Right ventricle myocardium superior (tissue), 1 donor: ENCODE measurements at places on chromosomes 6 and 20.

- no peak for DNase-seq
Observed at GRCh38 chr20:49753133-49753532, 39.5 kb upstream of the B4GALT5 start.

- peak; percentile 27 for DNase-seq
Observed at GRCh38 chr6:10411131-10411970, 3.5 kb downstream of the TFAP2A start.

- no peak for DNase-seq
Observed at GRCh38 chr20:63382551-63383300, 21.6 kb upstream of the CHRNA4 start.

GRCh38 chr6:54403096-54403495 is 94.9 kb downstream of the TINAG start:
- DNase-seq = no peak

DNA sequence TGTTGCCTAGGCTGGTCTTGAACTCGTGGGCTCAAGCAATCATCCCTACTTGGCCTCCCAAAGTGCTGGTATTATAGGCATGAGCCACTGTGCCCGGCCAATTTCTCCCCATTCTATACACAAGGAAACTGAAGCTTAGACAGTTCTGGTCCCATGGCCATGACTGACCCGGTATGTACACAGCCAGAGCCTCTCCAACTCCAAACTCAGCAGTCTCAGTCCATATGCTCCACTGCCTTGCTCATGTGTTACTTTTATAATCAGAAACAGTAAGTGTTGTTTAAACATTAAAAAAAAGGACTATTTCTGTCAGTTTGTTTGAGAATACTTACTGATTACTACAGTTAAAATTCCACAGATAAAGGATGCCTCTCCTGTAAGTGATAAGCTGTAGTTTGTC is 50.6 kb downstream of the RNF24 start:
- DNase-seq = no peak

DNA sequence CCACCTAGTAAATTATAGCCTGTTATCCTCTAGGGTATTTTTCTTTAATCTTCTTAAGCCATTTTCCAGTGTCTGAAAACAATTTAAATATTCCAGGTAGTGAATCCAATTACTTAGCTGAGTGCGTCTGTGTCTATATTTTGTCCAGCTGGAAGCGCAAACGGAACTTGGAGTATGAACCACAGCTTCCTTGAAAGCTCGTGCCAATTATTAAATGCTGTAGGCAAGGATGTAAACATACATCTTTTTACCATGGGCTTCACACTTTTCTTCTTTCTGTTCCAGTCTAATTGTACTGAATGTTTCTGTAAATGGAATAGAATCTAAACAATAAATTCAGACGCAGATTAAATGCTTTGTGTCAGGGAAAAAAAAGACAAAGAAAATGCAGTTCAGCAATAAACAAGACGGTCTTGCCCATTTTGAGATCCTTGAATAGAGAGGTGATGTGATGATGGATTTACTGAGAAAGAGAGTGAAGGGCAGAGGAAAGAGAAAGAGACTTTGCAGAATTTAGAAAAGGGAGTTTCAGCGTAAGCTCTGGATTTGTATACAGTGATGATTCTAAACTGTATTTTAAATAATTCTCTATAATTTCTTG is 1.9 kb downstream of the PLCB1 start:
- DNase-seq = no peak

DNA sequence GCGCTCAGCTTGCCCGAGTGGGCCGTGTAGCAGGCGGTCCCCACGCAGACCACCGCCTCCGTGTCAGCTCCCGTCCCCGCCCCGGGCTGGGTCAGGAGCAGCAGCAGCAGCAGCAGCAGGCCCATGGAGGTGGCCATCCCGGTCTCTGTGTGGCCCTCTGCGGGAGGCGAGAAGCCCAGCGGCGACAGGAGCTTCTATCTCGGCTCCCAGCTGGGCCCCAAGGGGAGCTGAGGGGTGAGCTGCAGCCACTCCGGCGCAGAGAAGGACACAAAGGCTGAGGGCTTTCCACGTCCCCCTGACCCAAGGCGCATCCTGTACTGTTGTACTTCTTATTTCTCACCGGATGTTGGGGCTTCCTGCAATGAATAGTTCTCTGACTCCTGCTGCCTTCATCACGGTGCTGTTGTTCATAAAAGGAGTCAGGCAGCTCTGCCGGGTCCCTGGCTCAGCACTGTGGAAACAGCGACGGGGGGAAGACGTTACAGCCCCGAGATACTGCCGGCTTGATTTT is at the start of gene CD93:
TSS of gene CD93 (minus strand) at position 269 of the 511 bp plus-strand sequence. CDS start at position 137, 132 bp downstream.
- DNase-seq = peak; percentile 63

DNA sequence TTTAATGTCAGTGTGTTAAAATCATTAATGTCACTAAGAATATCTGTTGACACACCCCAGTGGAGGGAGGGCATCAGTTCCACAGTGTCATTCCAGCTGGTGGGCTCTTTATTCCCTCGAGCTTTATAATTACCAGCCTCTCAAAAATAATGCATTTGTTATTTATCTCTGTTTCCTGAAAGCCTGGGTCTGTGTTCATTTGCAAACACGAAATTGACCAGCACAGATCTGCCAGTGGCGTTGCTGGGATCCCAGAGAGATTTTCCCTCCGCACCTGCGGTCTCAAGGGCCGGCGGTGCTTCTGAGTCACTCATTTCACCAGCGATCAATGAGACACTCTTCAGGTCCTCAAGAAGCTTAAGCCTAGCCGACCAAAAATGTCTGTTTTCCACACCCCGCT is 5.7 kb upstream of the PYGB start:
- DNase-seq = no peak

GRCh38 chr6:91874971-91875370 is 1288.1 kb upstream of the MAP3K7 start:
- no peak for DNase-seq

GRCh38 chr20:9025011-9025410 is 43.9 kb upstream of the PLCB4 start:
- DNase-seq = no peak

DNA sequence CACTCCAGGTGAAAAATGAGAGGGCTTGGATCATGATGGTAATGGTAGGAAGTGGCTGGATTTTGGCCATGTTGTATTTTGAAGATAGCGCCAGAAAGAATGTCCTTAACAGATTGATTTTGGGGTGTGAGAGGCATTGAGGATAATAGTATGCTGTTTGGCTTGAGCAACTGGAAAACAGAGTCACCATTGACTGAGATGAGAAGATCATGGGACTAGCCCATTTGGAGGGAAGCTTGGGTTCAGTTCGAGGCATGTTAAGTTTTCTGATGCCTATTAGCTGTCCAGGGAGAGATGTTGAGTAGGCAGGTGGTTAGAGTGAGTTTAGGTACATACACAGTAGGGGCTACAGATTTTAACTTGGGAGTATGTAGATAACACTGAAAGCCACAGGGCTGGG is 23.3 kb downstream of the PLCG1 start:
- DNase-seq = no peak

DNA sequence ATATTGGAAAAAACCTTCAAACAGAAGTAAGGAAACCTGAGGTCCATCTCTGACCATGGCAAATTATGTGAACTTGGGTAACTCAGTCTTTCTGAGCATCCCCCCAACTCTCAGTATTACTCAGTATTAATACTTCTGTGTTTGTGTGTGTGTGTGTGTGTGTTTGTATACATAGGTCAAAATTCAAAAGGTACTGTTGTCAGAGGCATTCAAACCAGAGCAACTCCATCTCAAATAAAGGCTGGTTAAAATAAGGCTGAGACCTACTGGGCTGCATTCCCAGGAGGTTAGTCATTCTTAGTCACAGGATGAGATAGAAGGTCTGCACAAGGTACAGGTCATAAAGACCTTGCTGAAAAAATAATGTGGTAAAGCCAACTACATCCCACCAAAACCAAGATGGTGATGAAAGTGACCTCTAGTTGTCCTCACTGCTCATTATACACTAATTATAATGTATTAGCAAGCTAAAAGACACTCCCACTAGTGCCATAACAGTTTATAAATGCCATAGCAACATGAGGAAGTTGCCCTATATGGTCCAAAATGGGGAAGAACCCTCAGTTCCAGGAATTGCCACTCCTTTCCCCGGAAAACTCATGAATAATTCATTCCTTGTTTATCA is 33.3 kb upstream of the SLC22A16 start:
- DNase-seq = no peak

DNA sequence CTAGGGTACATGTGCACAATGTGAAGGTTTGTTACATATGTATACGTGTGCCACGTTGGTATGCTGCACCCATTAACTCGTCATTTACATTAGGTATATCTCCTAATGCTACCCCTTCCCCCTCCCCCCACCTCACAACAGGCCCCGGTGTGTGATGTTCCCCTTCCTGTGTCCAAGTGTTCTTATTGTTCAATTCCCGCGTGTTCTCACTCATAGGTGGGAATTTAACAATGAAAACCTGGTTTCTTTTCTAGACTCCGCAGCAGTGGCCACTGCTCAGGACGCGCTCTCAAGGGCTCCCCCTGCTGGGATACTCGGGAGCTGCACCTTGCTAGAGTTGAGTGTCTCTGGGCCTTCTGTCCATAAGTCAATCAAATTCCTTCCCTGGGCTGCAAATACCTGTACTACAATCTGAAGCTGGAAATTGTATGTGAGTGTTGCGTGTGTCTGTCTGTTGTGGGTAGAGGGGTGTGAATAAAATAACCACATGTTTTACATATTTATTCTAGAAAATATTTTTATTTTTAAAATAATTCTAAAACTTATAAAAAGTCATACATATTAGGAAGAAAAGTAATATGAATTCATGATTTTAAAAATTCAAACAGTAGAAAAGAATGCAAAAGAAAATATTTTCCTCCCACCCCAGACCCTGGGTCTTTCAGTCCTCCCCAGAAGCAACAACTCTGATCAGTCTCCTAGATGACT is 8.2 kb upstream of the CEP250 start:
- DNase-seq = peak; percentile 92

GRCh38 chr6:19964115-19964514 is 126.9 kb downstream of the ID4 start:
- DNase-seq = no peak

DNA sequence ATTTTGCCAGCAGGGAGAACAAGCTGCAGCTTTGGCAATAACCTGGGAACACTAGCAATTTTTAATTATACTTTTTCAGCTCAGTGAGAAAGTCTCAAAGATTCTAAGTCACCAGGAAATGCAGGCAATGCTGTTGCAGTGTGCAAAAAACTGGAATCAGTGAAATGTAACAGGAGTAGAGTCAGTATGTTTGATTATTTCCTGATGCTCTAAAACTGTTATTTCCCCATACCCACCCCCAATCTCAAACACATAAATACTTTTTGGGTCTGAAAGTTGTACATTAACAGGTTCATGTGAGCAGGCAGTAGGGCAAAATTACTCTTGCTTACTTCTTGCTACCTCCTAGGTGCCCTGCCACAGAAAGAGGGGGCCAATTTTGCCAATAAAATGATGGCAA is 65.4 kb upstream of the BEND6 start:
- DNase-seq = no peak

- DNase-seq = no peak
Observed at GRCh38 chr6:27230758-27231111, 16.8 kb upstream of the PRSS16 start.

- no peak for DNase-seq
Observed at GRCh38 chr20:18077157-18077556, 19.4 kb upstream of the OVOL2 start.

- no peak for DNase-seq
Observed at GRCh38 chr20:51084593-51085377, 61.9 kb upstream of the KCNG1 start.

- no peak for DNase-seq
Observed at GRCh38 chr6:144197919-144198318, 47.6 kb downstream of the STX11 start.

DNA sequence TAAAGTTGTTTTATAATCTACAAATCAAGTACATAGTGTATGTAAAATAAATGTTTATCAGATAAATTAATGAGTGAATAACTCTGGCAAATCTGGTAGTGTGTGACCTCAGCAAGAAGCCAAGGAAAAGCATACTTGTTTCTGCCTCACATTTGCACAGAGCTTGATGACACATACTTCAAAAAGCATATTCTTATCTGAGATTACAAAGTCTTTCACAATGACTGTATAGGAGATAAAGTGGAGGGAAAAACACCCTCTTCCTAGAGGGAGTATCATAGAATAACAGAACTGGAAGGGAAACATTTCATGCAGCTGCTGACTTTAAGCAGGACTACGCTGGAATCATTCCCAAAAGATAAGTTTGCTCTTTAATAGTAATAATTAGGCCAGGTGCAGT is 28.1 kb upstream of the AKAP7 start:
- no peak for DNase-seq

DNA sequence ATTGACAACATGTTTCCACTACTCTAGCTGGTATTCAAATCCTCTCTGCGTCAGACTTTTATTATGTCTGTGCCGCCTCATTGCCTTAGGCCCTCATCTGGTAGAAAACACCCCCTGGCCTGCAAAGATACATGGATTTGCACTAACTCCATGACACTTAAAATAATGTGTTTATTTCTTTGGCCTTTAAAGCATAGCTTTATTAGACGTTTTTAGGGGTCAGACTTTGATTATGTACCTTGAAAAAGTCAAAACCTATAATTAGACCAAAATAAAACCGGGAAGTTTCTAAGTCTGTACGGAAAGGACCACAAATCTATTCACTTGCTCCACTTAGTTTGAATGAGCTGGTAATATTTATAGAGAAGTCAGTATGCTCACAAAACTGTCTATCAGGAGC is 357.9 kb upstream of the NOX3 start:
- DNase-seq = no peak

DNA sequence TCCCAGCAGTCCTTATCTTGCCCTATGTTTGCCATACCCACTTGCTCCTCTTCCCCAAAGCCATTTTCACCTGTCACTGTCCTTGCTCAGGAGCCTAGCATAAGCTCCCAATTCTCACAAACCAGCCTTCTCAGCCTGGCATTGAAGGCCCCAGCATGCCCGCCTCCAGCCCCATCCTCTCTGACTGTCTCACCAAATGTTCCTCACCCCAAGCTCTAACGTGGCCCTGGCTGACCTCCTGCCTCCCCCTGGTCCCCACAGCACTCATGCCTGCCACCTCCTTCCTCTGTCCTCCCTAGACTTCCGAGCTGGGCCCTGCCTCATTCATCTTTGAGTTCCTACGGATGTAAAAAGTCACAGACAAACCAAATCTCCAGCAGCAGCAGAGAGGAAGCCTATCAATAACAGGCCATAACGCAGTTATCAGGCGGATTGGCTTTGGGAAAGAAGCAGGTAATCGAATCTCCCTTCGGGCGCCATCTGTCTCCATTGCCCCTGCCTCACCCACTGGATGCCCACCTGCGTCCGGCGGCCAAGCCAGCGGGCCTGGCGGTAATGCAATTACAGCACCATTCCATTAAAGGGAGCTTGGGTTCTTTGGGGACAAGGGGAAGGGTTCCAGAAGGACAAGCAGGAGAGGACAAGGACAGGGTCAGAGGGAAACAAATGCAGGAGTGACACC is 104.4 kb downstream of the MRPL14 start:
- DNase-seq = no peak

DNA sequence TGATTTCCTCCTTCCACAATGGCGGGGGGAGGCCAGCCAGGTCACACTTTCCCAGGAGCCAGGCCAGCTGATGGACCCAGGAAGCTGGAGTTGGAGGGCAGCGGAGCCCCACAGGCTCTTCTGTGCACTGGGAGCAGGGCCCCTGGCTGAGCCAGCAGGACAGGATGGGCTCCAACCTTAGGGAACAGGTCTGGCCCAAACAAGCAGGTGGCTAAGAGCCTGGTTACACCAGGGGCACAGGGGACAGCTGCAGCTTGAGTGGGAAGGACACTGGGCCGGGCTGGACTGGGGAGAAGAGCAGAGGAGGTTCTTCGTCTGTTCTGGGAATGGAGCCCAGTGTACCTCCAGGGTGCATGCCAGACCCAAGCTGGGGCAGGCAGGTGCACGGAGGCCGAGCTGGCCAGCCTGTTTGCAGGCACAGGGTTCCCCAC is 102.3 kb downstream of the DLL1 start:
- peak; percentile 41 for DNase-seq
